Stimulated activated CD8-positive, alpha-beta memory T cell treated with anti-CD3 and anti-CD28 coated beads, Interleukin-4, amount 100 ng/mL, for 1 hour (primary cell): ENCODE measurements at places on chromosomes 6 and 20.

DNA sequence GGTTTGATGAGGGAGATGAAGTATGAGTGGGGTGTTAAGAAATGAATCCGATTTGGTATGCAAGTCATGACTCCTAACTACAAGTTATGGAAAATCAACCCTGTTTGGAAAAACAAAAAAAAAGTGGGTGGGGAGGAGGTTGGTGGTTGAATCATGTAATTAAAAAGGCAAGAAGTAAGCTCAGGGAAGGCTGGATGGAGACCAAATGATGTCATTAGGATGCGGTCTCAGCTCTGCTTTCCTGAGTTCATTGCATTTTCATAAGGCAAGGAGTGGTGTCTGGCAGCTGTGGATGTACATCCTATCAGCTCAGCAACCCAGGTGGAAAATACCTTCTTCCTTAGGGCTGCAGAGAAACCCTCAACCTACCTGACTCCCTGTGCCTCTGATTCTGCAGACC is 60.4 kb upstream of the AKAP12 start:
- no peak for DNase-seq

- DNase-seq: no peak
Observed at GRCh38 chr20:54113566-54113965, 43.2 kb upstream of the BCAS1 start.

- no peak for DNase-seq
Observed at GRCh38 chr6:19860235-19860877, 23.2 kb downstream of the ID4 start.

DNA sequence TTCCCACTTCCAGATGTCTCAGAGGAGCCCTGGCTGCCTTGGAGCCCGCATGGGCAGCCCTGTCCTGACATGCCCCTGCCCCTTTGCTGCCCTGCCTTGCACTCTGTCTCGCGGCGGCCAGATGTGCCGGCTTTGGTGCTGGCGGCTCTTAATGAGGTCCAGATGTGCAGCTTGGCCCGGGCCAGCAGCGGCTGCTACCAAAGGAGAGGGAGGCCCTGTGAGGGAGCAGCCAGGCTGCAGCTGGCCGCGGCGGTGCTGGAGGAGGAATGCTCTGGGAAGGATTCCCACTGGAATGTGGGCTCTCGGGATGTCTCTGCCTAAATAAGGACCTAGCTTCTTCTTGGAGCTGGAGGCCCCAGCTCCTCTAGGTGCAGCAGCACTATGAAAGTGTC is 72.4 kb downstream of the FGD2 start:
- no peak for DNase-seq

DNA sequence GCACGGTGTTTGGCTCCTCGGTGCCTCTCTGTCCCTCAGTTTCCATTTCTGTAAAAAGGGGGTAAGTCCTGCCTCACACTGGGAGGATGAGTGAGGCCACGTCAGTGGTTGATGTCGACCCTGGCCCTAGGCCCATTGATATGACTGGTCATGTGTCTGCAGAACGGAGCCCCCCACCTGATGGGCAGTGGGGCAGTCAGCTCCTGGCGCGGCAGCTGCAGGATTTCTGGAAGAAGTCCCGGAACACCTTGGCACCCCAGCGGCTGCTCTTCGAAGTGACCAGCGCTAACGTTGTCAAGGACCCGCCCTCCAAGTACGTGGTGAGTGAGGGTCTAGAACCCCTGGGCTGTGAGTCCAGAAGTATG is 1.2 kb downstream of the SNX21 start:
- DNase-seq: no peak

GRCh38 chr20:31508517-31509244 is 5.6 kb upstream of the HM13 start:
- no peak for DNase-seq

DNA sequence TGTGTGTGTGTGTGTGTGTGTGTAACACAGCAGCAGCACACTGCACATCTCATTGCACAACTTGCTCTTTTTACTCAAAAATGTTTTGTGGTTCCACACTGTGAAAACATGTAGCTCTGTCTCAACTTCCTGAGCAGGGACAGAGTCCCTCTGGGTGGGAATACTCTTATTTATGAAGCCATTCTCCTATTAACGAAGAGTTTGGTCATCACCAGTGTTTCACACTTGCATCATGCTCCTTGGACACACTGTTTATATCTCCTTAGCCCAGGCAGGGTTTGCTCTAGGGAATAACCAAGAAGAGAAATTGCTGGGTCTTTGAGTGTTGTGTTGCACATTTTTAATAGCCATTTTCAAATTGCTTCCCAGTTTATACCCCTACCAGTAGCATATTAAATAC is 53.6 kb downstream of the ZNF831 start:
- DNase-seq: no peak

- DNase-seq: no peak
Observed at GRCh38 chr6:40036186-40036585, 101.9 kb upstream of the MOCS1 start.

GRCh38 chr20:47141941-47142773 is 214.3 kb downstream of the ZMYND8 start:
- no peak for DNase-seq

GRCh38 chr20:21511850-21512633 is 1.8 kb downstream of the NKX2-2 start:
- DNase-seq: no peak

DNA sequence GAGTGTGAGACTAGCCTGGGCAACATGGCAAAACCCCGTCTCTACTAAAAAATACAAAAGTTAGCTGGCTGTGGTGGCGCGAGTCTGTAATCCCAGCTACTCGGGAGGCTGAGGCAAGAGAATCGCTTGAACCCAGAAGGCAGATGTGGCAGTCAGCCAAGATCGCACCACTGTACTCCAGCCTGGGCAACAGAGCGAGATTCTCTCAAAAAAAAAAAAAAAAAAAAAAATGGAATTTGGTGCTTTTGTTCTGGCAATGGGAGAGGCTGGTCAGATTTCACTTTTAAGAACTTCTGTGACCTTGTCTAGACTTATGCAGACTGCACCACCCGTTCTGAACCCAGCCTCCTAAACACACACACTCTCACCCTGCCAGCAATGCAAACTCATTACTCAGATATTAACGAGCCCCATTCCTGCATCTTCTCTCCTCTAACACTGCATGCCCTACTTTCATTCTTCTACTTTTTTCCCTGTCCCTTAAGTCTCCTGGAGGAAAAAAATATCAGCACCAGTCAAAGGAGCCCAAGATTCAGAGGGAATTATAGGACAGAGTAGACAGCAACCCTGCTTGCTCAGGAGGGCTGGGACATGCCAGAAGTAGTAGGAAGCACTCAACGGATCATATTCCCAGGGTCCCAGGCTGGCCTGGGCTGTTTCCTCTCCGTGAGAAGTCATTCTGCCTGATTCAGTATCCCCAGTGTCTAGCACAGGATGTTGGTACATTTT is 4.4 kb downstream of the MOCS1 start:
- DNase-seq: no peak

DNA sequence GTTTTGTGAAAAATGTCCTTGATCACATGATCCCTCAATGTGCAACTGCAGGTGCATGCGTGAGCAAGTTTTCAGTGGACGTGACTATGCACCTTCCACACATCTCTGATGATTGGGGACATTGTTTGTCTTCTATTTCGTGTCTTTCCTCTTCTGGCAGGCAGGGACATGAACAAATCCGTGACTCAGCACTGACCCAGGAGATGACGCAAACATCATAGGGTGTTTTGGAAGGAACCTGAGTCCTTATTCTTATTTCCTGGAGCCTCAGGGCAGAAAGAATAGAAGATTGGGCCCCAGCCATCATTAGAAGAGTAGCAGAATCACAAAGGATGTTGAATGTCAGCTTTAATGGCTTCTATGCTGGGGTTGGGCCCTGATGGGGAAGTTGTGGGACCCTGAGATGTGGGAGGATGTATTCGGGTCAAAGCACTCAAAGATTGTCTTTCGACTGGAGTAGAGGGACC is 11.9 kb upstream of the SIRPD start:
- no peak for DNase-seq

DNA sequence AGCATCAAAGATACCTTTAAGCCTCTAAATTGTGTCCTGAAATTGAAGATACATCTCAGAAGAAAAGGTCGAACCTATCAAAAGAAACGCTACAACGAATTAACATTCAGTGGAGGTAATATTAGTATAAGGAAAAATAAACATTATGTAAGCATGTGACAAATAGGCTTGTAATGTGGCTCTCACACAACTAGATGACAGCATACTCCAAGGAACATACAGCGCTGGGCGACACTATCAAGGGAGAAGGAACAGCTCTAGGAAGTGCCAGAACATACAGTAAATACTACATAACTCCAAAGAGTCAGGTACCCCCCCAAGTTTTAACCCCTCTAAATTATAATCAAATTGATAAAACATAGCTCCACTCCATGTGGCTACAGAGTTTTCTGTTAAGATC is 103.5 kb downstream of the LAMP5 start:
- DNase-seq: no peak

DNA sequence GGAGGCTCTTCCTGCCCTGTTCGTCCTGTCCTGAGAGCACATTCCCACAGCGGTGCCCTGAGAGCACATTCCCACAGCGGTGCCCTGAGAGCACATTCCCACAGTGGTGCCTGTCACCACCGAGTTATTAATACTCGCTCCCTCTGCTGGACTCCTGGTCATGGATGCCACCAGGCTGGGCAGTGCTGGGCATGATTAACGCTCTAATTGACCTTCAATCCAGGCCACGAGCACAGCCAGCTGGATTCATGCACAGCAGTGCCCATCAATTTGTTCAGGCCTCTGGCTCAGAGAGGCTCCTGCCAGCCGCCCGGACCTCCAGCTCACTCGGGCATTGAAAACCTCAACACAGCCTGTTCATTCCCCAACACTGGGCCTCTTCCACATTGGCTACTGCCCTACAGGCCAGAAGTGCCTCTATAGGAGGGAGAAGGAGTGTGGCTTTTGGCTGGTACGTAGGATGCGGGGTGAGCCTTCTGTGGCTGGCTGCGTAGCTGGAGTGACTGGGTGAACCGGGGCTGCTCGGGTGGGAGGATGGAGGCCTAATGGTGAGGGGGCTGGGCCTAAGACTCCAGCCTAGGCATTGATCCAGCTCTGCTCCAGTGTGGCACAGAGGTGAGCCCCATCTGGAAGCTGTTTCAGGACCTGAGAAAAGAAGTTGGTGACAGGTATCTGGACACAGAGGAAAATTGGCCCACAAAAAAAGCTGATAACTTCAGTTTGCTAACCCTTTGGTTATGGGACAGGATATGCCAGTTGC is 9.3 kb downstream of the IP6K3 start:
- no peak for DNase-seq

GRCh38 chr6:167053895-167054530 is 54.8 kb downstream of the CEP43 start:
- DNase-seq: no peak

DNA sequence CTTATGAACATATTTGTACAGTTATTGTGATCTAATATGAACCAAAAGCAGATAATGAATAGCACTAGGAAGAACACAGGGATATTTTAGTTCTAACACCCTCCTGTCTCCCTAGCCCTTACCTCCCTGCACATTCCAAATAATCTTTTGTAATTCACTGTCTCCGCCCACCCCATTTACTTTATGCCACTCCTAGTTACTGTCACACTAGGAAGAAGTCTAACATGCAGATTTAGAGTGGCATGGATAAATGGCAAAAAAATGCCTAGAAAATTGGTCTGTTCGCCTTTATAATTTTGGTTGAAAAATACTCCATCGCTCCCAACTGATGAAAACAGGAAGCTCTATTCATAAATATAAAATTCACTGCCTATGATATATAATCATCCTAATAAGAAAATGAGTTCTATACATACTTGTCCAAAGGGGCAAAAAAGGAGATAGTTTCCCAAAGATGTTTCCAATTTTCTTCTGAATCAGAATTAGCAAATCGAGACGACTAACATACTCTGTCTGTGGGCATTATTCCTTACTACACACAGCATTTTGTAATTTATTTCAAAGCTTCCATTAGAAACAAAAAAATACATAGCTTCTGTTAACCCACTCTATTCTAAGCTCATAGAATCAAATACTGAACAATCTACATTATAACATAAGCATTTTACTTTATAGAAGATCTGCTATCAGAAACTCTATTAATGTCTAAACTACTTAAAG is 1.3 kb upstream of the RUNX2 start:
- DNase-seq: no peak

DNA sequence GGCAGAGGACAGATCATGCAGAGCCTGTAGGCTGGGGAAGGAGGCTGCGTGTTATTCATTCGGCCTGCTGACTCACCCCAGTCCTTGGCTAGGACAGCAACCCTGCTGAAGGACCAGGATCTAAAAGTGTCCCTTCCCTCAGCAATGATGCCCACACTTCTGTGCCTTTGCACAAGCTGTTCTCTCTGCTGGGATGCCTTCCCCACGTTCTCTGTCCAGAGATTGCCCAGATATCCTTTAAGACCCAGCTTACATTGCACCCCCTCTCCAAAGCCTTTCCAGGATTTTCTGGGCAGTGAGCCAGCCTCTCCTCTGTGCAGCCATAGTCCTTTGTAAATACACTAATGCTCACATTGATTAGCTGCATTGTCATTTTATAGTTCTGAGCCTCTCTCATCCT is 99.3 kb upstream of the CHD6 start:
- no peak for DNase-seq

DNA sequence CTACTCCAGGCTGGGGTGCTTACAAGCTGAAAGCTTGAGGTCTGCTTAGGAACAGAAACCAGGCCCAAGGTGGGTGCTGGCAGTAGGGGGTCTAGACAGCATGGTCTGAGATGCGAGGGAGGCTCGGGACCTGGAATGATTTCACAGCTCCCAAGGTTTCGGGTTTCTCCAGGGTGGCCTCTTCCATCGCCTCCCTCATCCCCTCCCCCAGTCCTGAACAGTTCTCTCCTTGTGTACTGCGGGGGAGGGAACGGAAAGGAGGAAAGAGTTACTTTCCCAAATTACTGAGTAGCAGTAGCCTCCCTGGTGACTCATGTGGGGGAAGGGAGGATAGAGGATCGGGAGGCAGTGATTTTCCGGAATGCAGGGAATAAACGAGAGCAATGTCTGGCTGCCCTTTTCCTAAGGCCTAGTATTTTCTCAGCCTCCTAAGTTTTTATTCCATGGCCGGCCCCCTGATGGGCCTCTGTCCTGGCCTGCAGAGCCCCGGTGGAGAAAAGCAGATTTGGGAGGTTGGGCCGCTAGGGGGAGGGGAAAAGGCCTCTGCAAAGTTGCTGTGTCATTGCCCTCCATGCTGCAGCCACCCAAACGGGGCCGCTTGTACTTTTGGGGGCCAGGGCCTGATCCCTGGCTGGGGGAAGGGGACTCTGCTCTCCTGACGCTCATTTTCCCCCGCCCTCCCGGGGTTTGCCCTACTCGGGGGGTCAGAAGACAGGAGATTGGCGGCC is 1.5 kb downstream of the BRD2 start:
- DNase-seq: no peak

DNA sequence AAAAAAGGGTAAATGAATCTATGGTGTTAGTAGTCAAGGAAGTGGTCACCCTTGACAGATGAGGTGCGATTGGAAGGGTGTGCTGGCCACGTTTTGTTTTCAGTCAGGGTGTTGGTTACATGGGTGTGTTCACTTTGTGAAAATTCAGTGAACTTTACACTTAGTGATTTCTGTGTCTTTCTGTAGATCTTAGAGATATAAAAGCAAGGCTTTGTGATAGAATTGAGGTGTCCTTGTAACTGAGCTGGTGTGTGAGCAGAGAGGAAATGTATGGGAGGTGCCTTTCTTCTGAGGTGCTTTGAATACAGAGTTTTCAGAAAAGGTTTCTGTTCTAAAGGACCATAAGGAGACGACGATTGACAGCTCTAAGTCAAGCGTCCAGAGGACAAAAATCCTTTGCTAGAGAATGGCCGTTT is 90.5 kb downstream of the SAMD3 start:
- peak; percentile 13 for DNase-seq

- peak; percentile 46 for DNase-seq
Observed at GRCh38 chr6:108541843-108542759, 18.6 kb upstream of the FOXO3 start.

GRCh38 chr20:13723011-13723410 is 61.7 kb downstream of the ESF1 start:
- DNase-seq: no peak
